ENCODE measurements at places on chromosomes 4 and X.

DNA sequence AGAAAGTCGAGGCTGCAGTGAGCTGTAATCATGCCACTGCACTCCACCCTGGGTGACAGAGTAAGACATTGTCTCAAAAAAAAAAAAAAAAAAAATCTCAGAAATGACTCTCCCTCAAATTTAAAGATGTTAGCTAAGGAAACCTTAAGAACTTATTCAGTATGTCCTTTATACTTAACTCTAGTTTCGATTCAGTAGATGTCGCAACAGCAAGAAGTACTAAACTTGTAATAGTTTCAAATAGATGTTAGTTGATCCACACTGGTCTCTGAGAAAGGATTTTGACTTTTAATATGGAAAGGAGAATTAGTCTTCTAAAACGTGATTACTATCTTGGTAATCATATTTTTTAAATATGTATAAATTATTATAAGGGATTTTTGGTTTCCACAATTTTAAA is 29.6 kb downstream of the NKX3-2 start:
- DNase-seq, result no peak

DNA sequence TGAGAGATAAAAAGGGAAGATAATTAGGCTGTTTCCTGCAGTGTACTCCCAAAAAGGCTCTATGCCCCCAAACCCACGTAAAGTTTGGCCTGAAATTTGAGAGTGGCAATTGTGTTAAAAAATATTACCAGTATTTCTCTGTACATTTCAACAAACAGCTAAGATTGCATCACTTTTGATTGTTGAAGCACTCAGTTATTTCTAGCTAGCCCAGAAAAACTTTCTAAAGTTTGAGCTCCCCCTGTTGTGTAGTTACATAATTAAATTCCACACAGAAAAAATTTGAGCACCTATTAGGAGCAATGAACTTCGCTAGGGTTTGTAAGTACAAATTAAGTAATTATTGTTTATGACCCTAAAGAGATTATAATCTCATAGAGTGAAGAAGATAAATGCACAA is 109.4 kb downstream of the DLG3 start:
- no peak for DNase-seq

DNA sequence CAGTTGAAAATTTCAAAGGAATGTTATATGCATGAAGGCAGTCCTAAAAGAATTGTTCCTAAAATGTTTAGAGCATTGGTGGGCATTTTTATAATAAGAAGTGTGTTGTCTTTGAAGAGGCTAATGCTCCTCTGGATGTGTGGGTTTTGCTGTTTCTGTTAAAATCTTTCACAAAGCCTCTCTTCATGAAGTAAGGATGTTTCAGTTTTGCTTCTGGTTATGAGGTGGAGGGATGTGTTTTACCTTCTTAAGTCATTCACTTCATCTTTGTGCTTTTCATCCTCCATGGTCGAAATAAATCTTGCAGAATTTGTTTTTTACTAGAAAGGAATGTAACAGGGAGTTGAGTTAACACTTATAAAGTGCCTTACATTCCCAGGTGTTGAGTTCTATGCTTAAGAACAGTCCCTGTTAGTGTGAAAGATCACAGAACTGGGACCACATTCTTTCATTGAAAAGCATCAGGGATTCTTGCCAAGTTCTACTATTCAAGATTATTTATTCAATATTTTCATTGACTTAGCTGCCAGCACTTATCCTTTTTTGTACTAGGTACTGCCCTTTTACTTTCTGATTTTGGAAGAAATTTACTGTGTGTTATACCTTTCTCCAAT is 21.1 kb downstream of the FHIP1A start:
- DNase-seq, result no peak

GRCh38 chr4:153064571-153064970 is 128.4 kb downstream of the FHDC1 start:
- DNase-seq, result no peak

- no peak for DNase-seq
These were observed 9.3 kb upstream of the HAUS3 start for GRCh38 chr4:2251073-2251794.

GRCh38 chr4:47442980-47443379 is 20.5 kb downstream of the COMMD8 start:
- DNase-seq, result no peak

DNA sequence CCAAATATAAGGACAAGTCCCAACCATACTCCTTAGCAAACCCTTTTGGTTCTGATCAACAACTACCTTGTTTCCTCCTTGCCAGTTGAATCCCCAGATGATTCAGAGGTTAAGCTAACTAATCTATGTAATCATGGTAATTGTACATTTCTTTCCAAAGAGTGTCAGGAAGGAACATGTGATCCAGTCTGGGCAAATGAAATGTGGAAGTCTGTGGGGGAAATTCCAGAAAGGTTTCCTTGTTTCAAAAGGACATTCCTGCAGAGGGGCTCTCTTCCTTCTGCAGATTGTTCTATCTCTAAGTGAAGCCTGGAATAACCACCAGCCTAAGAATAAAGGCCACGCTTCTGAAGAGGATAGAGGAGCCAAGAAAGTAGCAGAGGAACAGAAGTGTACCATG is 7.0 kb downstream of the PRSS12 start:
- no peak for DNase-seq

DNA sequence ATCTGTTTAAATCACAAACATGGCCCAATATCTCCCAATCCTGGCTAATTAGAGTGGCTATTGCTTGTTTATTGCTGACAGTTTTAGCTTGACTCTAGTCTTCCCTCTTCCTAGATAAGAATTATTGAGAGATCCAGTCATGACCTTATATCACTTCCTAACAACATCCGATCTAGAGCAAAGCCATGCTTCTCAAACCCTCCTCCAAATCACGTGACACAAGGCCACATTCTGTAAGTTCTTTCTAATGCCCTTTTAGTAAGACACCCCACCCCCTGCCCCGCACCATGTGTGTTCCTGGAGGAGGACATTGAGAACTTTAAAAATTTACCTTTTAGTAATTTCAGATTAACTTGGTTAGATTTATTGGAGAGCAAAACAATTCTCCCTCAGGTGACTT is 40.6 kb upstream of the RASSF6 start:
- no peak for DNase-seq

DNA sequence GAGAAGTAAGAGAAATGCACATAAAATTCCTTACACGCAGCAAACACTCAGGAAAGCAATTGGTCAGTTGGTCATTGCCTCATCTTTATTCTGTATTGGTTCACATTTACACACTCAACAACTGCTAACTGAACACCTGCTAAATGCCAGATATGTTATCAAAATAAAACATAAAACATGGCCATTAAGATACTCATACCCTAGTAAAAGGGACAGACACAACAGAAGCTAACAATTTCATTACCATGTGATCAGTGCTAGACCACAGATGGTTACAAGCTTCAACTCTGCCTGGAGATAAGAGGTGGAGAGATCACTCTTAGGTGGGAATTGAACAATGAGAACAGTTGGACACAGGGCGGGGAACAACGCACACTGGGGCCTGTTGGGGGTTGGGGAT is 26.2 kb downstream of the TEC start:
- DNase-seq, result no peak

DNA sequence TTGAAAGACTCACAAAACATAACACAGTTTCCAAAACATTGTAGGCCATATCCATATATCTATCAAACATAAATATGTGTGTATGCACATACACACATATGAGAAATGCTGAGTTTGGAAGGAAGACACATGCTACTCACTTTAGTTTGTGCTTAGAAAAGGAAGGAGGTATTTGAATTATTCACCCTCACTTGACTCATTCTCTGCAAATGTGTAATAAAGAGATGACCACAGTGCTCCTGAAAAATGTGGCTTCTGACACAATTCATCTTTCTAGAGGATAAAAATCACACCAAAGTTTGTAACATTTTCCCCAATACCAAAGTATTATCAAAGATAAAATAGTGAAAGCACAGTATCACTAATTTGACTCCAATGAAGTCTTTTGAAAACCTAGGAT is 950.1 kb downstream of the FAT4 start:
- no peak for DNase-seq

DNA sequence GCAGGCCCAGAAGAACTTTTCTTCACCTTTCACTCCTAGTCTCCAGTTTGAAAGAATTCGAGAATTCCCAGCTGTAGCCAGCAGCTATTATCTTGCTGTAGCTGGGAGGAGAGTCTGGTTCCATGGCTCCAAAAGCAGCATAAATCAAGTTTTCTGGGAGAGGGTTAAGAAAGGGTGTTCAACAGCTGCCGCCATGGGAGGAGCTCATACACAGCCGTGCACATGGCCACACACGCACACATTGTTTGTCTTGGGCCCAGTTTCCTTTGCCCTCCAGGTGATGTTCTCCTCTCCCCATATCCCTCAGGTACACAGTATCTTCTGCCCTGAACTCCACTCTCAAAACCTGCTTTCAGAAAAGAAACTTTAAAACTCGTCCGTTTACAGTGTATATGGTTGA is 4.1 kb upstream of the GPC3 start:
- no peak for DNase-seq

DNA sequence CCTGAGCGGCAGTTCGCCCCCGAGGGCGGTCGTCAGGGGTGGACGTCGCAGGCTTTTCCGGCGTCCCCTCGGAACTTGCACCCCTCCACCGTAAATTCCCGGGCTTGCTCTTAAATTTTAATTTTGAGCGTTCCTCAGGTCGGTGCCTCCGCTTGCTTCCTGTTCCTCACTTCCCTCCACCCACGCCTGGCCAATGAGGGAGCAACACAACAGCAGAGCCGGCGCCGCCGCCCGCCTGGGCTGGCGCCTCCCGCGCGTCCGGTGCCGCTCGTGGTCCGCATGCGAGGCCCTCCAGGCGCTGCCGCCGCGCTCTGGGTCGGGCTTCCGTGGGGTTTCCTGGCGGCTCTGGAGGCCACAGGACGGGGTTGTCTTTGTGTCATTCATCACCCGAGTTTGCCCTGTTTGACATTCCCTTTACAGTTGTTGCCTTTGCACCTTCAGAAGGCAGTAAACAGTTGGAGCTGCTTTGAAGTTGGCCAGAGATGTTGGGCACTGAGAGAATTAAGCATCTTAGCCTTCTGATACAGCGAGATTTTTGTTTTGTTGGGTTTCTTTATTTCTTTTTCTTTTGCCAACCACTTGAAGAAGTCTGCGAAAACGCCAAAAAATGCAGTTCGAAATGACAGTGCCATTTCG is 692 bp downstream of the SPCS3 start:
- DNase-seq, result peak; percentile 77

GRCh38 chr4:124437853-124438495 is 274.6 kb downstream of the ANKRD50 start:
- no peak for DNase-seq

DNA sequence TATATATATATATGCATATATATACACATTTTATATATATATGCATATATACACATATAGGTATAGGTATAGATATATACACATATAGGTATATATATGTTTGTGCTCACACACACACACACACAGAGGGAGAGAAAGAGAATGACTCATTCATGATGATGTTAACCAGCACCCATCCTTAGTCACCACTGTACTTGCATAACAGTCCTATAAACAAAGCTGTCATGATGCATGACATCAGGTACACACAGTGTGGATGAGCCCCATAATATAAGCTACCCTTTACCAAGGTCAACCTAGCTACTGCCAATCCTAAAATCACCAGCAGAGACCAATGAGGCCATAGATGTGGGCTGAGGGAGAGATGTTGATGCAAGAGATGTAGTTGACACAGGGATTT is 1408.0 kb downstream of the RAPGEF2 start:
- DNase-seq, result no peak

- DNase-seq, result no peak
These were observed 8.2 kb downstream of the MED14 start for GRCh38 chrX:40727093-40727492.

DNA sequence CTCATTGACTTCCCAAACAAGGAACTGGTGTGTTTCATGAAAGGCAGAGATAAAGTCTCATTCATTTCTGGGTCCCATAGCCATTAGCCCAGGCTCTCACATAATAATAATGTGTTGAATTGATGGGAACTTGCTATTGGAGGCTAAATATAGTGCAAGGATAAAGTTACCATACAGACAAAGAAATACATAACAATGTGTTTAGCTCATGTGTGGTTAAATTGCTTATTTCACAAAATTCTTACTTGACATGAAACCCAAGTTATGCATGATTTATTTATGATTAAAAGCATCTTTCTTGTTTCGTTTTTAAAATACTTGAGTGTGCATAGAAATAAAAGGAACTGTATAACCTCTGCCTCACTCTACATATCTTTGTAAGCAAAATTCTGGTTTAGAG is 37.3 kb upstream of the LPAR4 start:
- no peak for DNase-seq

DNA sequence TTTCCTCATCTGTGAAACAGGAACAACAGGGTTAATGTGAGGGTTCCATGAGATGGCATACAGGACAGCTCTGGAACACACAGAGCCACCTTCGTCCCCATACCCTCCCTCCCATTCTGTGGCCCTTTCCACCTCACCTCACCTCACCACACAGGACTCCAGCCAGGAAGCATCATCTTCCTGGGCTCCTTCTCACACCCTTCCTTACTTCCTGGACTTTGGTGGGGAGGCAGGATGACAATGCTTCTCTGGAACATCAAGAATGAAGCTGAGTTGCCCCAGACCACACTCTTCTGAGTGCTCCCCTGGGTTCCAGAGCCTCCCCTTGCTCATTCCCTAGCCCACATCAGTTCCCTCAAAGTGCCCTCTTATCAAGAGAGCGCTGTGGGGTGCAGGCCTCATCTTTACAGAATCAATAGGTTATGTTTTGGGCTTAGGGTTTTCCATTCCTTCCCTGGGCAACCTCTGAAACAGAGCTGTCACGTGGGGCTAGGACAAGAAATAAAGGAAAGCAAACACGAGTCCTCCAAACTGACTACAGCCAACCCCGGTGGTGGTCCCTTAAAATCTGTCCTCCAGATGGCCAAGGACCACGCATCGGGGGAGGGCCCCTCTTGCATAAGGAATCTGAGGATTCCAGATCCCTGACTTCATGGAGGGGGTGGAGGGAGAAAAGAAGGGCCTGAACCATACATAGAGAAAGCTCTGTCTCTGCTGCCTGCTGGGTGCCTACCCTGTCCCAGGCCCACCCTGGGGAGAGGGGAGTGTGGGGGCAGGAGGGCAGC is 74.4 kb upstream of the ATP6AP2 start:
- DNase-seq, result no peak

GRCh38 chr4:87555773-87556619 is 26.8 kb upstream of the SPARCL1 start:
- no peak for DNase-seq

GRCh38 chr4:6908432-6909112 is 1.1 kb upstream of the TBC1D14 start:
- DNase-seq, result no peak

All from stimulated activated CD4-positive, alpha-beta T cell treated with anti-CD3 and anti-CD28 coated beads, Interleukin-12 subunit alpha, Interleukin-12 subunit beta, amount 100 ng/mL, for 24 hours (primary cell).